Cerebellar cortex (tissue), 1 donor: ENCODE measurements at places on chromosomes 1 and 21.

DNA sequence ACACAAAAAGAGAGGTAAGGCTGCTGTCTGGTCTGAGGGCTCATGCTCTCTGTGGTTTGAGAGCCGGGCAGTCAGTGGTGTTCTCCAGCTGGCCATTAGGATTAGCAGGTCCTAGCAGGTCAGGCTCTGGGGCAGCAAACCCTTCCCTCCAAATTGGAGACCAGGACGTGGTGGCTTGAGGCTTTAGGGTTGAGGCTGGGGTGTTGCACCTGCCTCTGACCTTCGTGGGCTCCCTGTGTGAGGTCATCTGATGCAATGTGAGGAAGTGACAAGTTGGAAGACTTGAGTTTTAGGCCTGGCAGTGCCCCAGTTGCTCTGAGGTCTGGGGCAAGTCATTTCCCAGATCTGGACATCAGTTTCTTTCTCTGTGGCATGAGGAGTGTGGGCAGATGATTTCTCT, 24.4 kb downstream of the SZRD1 start:
- DNase-seq = no peak

GRCh38 chr1:177912991-177913390, 56.9 kb downstream of the SEC16B start:
- no peak for DNase-seq

DNA sequence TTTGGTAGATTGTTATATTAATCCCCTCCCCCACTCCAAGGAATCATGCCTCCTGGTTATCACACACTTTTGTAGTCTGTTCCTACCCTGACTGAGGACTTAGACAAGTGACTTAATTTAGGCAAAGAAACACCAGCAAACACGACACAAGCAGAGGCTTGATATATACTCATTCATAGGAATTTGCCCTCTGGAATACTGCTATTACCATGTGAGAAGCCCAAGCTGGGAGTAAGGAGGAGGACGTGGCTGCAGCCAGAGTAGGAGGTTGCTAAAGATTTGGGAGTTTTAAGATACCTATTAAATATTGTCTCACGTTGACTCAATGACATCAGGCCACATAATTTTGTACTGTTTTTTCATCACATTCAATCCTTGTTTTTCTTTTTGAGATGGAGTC, 100.2 kb downstream of the LRRC53 start:
- no peak for DNase-seq

- no peak for DNase-seq
Observed at GRCh38 chr1:217876896-217877295, 245.8 kb downstream of the SPATA17 start.

GRCh38 chr1:61659061-61659460, 65.9 kb downstream of the TM2D1 start:
- no peak for DNase-seq

GRCh38 chr1:9726905-9727595, 75.5 kb downstream of the PIK3CD start:
- peak; percentile 55 for DNase-seq

GRCh38 chr1:169726851-169727250, 7.0 kb downstream of the SELE start:
- DNase-seq = no peak

- DNase-seq = no peak
Observed at GRCh38 chr1:105736349-105736748, 1320.1 kb upstream of the PRMT6 start.

DNA sequence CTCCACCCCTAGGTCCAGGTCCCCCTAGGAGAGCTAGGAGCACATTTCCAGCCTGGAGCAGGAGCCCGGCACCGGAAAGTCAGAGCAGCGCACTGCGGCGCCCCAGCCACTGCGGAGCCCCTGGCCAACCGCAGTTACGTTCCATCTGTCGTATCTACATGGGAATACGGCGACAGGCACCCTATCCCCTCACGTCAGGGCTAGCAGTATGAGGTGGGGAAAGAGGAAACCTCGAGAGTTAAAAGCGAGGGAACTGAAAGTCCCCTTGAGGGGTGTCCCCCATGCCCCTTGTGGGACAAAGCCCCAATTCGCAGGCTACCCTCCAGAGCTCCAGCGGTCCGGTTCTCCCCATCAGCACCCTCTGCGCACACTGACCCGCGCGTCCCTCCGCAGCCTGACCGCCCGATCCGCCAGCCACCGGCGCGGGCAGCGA, 995 bp downstream of the COLGALT2 start:
- peak; percentile 72 for DNase-seq

- DNase-seq = no peak
Observed at GRCh38 chr1:110394493-110394820, 3.6 kb upstream of the SLC16A4 start.

GRCh38 chr1:172005856-172006255, 164.6 kb downstream of the DNM3 start:
- DNase-seq = peak; percentile 73

GRCh38 chr1:25611843-25612242, 4.7 kb upstream of the MAN1C1 start:
- no peak for DNase-seq

DNA sequence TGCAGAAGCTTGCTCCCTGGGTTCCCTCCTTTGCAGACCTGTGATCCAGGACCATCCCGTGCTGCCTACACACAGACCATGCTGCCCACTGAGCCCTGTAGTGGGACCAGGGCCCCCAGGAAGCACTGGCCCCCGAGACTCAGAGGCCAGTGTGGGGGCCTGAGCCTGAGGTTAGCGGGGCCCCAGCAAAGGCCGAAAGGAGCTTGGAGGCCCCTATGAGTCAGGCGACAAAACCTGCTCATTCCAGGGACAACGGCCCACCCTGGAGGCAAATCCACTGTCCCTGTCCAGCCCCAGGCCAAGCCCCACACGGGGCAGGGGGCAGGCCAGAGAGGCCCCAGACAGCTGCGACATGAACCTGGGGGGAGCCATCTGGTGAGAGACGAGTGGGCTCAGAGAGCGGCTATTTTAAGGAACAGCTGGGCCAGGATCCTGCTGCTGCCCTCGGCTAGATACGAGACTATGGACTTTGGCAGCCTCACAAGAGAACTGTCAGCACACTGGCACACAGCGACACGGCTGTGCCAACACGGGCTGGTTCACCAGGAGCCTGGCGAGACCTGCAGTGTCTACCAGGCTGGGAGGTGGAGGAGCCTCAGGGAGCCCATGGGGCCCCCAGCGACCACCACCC, 74.7 kb downstream of the ARHGEF16 start:
- DNase-seq = peak; percentile 83

DNA sequence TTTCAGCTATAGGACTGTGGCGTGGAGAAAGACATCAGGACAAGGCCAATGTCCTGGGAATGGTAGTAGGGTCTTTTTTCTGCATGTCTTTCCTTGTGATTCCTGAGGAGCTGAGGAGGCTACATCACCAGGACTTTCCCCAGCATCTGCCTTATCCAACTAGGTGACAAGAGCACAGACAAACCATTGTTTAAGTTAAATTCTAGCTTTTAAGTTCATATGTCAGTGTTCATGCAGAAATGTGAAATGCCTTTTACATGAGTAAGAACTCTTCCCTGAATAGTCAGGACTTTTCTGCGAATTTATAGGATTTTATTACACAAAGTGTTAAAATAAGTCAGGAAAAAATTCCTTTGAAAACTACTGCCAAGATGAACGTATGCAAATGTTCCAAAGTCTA, 154.2 kb downstream of the PTGER3 start:
- no peak for DNase-seq
